ENCODE measurements at places on chromosomes 3 and 15.

GRCh38 chr3:145820170-145820569, 340.8 kb downstream of the PLOD2 start:
- no peak for DNase-seq

DNA sequence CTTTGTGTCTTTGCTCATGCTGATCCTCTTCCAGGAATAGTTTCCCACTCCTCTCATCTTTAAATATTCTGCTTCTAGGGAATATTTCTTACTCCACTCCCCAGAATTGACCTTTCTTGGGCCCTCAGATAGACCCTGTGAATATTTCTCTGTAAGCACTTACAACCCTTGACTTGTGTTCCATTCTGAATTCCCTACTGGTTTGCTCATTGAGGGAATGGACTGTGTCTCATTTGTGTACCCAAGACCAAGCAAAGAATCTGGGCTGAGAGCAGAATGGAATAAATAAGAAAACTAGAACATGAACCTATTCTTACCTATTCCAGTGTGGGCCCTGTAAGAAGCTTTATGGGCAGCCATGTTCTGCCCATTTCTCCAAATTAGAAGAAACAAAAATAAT, 72.7 kb upstream of the TSPAN3 start:
- no peak for DNase-seq

DNA sequence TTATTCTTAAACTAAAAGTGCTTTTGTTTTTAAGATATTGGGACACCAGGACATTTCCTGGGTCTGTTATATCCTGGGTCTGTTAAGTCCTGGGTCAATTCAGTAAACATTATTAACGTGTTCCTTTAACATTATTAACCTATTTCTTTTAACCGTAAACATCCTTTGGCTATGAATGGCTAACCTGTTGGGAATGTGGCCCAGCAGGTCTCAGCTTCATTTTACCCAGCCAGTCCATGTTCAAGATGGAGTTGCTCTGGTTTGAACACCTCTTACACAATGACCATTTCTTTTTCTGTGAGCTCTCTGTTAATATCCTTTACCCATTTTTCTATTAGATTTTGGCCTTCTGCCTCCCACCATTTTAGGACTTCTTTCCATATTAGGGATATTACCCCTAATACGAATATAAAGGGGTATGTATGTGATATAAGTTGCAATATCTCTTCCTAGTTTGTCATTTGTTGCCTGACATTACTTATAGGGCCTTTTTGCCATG, 88.9 kb upstream of the NEDD4 start:
- no peak for DNase-seq

DNA sequence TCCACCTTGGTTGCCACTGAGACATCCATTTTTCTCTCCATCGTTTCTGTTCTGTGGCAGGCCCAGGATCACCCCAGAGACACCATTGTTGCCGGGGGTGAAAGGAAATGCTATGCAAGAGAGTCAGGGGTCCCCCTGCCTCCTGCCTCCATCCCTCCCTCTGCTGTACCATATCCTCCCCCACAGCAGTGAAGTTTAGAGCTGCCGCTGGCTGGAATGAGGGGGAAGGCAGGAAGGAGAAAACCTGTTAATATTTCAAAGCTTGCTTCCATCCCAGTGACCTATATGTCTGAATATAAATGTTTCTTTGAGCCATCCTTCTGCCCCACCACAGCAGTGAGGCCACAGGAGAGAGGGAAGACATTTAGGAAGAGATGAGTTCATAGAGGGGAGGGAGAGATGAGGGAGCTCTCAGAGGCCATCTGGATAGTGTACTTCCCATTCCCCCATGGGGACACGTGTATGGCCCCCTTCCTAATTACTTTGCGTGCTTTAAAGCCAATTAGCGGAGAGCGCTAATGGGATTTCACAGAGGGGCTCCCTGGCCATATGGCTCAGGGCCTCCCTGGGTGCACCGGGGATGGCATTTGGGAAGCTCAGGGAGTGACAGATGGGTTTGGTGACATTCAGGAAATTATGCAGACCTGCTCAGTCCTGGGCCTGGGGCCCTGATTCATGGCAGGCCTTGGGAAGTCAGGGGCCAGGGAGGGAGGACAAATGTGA, 40.4 kb upstream of the CHRNB4 start:
- no peak for DNase-seq

DNA sequence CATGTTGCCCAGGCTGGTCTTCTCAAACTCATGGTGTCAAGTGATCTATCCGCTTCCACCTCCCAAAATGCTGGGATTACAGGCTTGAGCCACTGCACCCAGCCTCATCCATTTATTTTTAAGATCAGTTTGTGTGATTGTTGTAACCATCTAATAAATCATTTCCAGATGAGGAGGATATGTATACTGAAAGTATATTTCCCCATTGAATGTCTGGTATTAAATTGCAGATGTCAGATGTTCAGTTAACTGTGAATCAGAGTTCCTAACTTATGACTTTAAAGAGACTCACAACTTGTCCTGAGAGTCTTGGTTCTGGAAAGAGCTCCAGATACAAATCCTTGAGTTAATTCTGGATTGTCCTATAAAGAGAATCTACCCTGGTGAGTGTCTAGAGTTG, 62.4 kb downstream of the TRIM71 start:
- DNase-seq: no peak

GRCh38 chr3:194836661-194837060, 151.0 kb downstream of the FAM43A start:
- DNase-seq: no peak

DNA sequence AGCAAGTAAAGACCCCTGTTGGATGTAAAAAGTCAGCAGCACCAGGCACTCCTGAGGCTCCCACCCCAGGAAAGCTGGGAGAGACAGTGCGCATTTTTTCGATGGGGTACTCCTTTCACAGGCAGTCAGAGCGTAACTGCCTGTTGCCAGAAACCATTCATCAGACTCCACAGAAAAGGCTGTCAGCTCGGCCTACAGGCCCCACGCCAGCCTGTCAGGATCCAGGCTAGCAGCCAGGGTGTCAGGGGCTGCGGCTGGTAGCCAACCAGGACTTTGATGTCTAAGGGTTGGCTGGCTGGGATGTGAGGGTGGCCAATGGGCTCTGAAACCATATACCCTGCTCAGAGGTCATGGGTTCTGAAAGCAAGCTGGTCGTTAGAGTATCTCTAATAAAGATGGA, 164.5 kb downstream of the WNT5A start:
- no peak for DNase-seq

DNA sequence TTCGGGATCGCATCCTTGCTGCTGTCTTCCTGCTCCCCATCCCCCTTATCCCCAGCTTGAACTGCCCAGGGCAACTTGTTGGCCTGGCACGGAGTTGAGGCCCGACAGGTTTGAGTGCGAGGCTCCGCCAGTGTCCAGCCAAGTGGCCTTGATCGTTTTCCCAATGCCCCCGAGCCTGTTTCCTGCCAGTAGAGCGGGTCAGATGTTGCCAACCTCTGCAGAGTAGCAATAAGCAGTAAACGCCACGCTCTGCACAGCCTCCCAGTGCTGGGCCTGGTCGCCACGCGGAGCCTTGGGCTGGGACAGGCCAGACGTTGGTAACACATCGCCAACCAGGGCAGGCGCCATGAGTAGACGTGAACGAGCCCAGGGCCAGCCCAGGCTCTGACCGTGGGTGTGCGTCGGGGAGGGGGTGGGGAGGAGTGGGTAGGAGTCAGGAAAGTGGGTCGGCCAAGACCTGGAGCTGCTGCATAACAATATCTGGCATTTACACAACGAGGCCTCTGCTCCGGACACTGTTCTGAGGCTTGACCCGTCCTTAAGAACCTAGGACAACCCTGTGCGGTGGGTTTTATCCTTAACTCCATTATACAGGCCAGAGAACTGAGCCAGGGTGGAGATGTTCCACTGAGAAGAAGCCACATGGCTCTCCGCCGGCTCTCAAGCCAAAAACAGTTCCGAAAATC, 444 bp upstream of the ABHD14A start:
- no peak for DNase-seq

DNA sequence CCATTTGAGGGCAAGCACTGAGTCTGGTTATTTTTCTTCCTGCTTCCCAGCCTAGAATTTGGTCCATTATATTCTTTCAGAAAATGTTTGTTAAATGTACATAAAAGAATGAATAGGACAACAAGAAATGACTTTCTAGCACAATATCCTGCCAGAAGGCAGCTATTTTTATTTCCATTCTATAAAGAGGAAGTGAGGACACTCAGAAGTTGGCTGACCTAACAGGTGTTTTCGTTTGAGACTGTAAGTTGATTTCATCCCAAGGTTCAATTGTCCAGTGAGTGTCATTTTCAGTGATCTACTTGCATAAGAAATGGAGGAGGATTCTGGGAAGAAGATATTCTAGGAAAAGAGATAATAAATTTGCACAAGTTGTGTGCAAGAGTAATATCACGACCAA, 191.9 kb upstream of the POU1F1 start:
- no peak for DNase-seq

DNA sequence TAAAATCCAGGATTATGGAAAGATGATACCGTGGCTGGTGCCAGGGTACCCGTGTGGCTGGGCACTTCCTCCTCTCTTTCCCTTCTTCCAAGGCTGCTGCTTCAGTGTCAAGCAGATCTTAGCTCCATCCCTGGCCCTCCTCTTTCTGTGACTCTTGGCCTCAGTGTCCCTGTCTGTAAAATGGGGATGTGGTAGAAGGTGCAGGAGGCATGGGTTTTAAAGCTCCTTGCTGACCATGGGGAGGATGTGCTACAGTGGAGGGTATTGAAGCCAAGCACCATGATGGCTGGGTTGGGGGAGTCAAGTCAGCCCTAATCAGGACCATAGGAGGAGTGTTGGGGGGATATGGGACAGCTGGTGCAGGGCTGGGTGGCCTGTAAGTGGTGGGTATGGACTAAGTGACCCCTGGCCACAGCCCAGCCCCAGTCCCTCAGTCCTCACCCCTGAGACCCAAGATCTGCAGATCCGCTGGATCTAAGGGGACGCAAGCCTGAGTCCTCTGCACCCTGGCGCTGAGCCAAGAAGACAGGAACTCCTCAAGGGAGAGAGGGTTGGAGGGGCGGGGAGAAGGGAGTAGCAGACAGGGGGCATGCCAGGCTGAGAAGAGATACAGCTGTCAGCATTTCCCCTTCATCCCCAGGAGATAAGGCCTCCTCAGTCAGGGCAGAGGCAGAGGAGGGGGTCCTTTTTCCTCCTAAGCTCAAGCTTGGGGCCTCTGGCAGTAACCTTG, 12.0 kb downstream of the PTH1R start:
- DNase-seq: peak; percentile 59

DNA sequence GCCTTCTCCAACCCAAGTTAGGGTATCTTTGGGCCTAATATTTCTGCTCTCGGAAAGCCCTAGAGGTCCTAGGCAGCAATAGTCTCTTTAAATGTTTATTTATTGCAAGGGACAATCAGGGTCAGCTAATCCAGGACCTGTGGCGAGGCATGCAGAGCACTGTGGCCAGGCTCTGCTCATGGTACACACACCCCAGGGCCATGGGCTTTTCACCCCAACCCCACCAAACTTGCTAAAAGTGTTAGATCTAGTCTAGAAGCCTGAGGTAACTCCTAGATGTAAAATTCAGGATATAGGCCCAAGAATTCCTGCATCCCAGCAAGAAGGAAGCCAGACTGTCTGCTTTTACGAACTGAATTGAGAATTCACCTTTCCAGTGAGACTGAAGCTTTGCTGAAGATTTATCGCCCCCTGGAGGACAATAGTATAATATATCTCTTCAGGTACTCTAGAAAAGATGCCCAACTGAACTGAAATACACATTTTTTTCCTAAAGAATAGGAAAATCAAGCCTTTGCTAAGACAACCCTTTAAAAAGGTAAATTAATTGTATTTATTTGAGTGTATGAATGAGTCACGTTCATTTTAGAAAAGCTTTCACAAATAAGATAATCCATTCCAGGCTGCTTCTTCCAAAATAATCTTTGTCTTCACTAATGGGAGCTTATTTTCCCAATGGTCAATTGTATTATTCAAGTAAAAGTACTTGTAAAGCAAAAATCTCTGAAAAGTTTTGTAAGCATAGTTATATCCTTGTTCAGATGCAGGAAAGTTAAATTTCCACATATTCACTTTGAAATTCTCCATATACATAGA, 89.8 kb downstream of the LRRC3B start:
- DNase-seq: peak; percentile 57
